ELR (cell line): ENCODE measurements at places on chromosomes 1 and 21.

- DNase-seq, result no peak
These were observed 24.6 kb downstream of the TRIM45 start for GRCh38 chr1:117096951-117097408.

DNA sequence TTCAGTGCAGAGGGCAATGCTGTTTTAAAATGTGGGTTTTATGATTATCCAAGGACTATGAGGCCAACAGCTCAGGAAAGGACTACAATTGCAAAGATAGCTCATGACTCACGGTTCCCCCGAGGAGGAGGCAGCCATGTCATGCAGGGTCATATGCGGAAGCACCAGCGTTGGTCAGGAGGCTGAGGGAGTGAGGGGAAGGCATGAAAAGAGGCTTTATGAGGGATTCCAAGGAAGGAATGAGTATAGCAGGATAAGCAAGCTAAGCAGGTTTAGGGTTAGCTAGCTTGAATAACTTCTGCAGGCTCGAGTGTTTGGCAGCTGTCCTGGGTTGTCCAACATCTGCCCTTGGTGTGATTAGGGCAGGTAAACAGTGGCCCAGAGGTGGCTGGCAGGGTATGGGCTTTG lies 495.1 kb downstream of the SETD4 start:
- peak; percentile 90 for DNase-seq

GRCh38 chr1:205122489-205122882 lies 708 bp upstream of the RBBP5 start:
- no peak for DNase-seq

- DNase-seq, result no peak
These were observed 17.8 kb downstream of the ARHGEF16 start for GRCh38 chr1:3472088-3472850.

- DNase-seq, result no peak
These were observed 30.3 kb upstream of the FAM78B start for GRCh38 chr1:166197141-166197540.

GRCh38 chr1:2556678-2557481 lies 709 bp downstream of the TNFRSF14 start:
- no peak for DNase-seq

- DNase-seq, result no peak
These were observed 304.9 kb downstream of the HHAT start for GRCh38 chr1:210633636-210634035.

DNA sequence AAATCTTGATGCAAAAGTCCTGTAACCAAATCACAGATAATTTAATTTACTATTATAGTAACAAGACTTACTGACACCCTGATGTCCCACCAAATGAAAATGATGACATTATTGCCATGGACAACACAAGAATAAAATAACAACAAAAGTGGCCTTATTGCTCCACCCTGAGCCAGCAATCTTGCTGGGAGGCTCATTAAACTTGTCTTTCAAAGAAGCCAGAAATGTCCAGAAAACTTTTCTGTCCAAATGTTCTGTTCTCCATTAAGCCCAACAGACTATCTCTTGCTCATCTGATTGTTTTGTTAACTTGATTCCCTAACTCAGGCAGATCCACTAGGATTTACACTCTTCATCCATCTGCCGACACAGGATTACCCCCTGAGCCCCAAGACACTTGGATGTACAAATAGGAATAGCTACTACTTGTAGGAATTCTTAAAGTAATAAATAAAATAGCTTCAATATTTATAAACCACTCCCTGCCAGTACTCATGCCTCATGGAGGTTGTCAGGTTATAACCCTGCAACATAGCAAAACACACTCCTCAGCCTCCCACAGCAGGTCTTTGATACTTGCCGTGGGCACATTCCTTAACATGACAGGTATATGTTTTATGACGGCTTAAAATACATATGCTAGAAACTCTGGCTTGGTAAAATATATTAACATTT lies 84.9 kb downstream of the PTPN14 start:
- no peak for DNase-seq

GRCh38 chr1:33358795-33359503 lies 38.1 kb upstream of the A3GALT2 start:
- DNase-seq, result peak; percentile 58

GRCh38 chr1:231107151-231107550 lies 54.7 kb upstream of the TRIM67 start:
- no peak for DNase-seq

- DNase-seq, result peak; percentile 70
These were observed 3.8 kb downstream of the BCL9 start for GRCh38 chr1:147545133-147545532.

DNA sequence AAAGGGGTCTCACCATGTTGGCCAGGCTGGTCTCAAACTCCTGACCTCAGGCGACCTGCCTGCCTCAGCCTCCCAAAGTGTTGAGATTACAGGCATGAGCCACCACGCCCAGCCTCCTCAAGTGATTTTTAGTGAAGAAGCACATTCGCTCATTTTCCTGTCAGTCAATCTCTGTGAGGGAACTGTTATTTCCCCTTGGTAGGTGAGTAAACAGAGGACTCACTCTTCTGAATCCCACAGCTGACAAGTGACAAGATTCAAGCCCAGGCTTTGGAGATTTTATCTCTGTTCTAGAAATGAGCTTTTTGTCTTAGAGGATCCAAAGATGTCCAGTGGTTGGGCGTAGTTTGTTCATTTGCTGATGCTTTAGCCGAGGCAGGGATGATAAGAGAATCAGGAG lies 43.9 kb upstream of the TACSTD2 start:
- peak; percentile 21 for DNase-seq

DNA sequence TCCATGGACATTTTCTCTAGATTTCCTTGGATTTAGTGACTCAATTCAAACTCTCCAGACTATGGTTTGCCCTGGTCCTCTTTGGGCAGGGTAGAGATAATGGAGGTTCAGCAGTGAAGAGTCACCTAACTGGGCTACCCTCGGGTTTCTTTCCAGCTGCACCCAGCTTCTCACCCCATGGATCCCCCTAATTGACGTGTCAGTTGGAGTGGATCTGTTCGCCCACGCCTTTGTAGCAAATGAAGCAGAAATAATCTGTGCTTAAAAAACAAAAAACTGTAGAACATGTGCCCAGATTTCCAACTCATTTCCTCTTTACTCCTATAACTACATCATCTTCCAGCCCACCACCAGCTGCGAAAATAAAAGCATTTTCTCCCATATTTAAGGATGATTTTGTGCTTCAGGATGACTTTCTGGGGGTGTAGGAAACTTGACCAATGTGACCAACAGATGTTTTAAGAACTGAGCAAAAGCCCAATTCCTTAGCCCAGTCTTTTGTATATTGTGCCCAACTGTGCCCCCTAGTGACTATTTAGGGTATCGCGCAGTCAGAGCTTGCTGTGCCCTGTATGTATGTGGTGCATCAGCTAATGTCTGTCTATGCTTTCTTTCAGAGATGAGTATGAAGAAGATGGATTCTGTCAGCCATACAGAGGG lies 66.5 kb upstream of the UBE2U start:
- DNase-seq, result peak; percentile 77
